HCT116 (cell line): ENCODE measurements at places on chromosomes 1 and 21. TPM values are rescaled to one million over a fixed set of nuclear protein-coding genes. Genes with fewer than 3 reads are reported as not detected.

The CHI3L1 gene
- not detected for total RNA-seq

The HSPG2 gene
- total RNA-seq = 55.7 TPM

DNA sequence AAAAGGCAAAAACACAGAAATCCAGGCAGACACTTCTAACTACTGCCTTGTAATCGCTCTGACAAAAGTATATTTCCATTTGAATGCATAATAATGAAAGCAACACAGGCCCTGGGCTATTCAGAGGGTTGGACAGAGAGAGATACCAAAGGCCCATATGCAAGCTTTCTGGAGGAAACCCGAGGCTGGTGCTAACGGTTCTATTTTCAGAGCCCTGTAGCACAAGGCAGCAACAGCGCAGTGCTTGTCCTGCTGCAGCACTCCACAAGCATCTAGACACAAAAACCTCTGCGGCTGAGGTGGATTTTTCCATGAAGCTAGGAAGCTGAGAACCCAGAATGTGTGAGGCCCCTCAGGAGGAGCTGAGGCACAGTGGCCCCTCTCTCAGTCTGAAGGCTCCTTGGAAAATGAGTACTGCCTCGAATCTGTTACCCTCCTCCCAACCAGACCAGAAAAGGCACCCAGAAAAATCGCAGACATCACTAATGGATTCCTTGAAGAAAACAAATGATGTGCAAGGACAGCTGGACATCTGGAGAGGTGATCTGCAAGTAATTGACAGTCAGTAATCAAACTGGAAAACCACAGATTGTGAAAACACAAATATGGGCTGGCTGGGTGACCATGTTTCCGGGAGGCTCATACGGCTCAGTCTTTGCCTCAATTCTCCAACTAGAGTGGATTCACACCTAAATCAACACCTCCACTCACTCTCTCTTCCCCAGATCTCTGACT is 54.0 kb downstream of the COLGALT2 start:
- no peaks in the 10 kb centered on the region for H3K36me3 ChIP-seq
- no peak for DNase-seq
- H3K27ac ChIP-seq = no peak overlapping the region
- H3K27me3 ChIP-seq = no peaks in the 10 kb centered on the region

DNA sequence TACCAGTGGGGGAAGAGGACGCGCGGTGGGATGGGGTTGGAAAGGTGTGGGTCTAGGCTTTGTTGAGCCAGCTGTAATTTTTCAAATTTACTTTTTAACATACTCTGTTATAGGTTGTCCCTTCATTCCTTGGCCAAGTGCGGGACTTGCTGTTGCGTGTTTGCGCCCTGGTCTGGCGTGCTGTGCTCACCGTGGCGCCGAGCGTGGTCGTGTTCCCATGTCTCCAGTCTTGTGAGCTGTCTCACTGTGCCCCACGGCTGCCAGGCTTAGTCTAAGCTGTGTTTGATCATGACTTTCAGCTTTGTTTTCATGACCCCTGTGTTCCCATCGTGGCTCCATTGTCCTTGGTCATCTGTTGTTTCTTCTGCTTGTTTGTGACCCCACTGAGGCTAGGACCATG is 26.0 kb downstream of the TRAPPC10 start:
- H3K27ac ChIP-seq = no peak overlapping the region
- DNase-seq = no peak
- H3K4me3 ChIP-seq = no peak overlapping the region
- H3K4me1 ChIP-seq = no peaks in the 10 kb centered on the region
- H3K36me3 ChIP-seq = peaks cover 13% of the 10 kb centered on the region
- no peaks in the 10 kb centered on the region for H3K27me3 ChIP-seq

DNA sequence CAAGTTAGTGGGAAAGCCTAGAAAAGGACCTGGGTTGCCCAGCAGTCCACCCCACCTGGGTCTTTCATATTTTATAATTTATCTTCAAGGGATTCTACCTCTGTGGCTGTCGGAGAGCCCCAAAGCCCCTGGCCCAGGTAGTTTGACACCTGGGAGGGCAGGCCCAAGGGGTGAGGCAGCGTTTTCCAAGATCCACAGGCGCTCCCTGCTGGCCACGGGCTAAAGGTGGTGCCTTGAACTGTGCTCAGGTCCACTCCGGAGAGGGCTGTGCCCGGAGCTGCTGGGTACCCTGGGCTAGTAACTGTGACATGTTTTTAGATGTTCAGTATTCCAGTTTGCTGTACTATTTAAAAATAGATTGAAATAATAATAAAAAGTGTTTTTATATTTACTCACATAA is 37.2 kb upstream of the CRNN start:
- DNase-seq = no peak
- no peak overlapping the region for H3K27ac ChIP-seq
- H3K27me3 ChIP-seq = no peaks in the 10 kb centered on the region

GRCh38 chr1:66243548-66244130 is 290.3 kb upstream of the SGIP1 start:
- H3K4me1 ChIP-seq = peaks cover 12% of the 10 kb centered on the region; the same call in 1 of the 2 replicates
- DNase-seq = no peak
- H3K4me3 ChIP-seq = no peak overlapping the region
- H3K27ac ChIP-seq = no peak overlapping the region
- no peaks in the 10 kb centered on the region for H3K27me3 ChIP-seq
- H3K36me3 ChIP-seq = no peaks in the 10 kb centered on the region

DNA sequence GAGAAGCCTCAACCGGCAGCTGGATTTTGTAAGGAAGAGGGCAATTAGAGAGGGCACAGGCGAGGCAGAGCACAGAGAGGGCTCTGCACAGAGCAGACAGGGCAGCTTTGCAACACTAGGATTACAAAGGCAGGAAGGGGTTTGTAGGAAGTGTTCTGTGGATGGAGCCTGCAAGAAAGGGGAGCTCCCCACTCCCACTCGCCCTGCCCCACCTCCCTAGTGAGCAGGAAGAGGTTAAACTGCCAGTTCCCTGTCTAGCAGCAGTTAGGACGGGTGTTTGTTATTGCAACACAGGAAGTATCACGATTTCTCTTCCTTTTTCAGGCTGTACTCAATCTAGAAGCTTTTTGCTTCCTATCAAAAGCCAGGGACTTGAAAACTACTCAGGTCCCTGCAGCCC is 63.3 kb upstream of the LRRC8D start:
- no peak overlapping the region for H3K4me3 ChIP-seq
- H3K27me3 ChIP-seq = no peaks in the 10 kb centered on the region; the same call in 1 of the 2 replicates
- no peak for DNase-seq
- H3K36me3 ChIP-seq = no peaks in the 10 kb centered on the region
- no peak overlapping the region for H3K27ac ChIP-seq

GRCh38 chr1:20194224-20194623 is 7.9 kb upstream of the PLA2G2C start:
- H3K36me3 ChIP-seq = no peaks in the 10 kb centered on the region
- peaks cover 15% of the 10 kb centered on the region; the same call in 1 of the 2 replicates for H3K27me3 ChIP-seq
- no peak overlapping the region for H3K27ac ChIP-seq
- no peak overlapping the region for H3K4me3 ChIP-seq
- no peak for DNase-seq
- peaks cover 3% of the 10 kb centered on the region; the same call in 1 of the 2 replicates for H3K4me1 ChIP-seq

DNA sequence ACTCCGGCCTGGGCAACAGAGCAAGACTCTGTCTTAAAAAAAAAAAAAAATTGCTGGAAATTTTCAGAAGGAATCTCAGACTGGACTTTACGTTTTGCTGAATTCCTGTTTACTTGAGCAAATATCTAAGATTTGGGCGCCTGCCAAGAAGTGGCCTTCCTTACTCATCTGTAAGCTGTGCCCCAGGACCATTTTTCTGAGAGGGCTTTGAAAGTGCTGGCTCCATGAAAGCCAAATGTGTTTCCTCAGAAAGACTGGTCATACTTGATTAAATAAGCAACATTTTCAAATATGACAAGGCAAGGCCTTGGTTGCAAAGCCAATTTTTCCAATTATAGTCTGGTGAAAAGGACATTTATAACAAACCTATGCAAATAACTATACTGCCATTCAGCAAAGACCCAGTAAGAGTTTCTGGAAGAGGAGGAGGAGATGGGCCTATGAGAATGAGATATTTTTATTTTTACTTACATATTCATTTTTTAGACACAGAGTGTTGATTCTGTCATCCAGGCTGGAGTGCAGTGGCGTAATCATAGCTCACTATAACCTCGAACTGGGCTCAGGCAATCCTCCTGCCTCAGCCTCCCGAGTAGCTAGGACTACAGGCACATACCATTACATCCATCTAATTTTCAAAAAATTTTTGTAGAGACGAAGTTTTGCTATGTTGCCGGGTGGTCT is 56.3 kb upstream of the HTR1D start:
- no peaks in the 10 kb centered on the region for H3K36me3 ChIP-seq
- no peak overlapping the region for H3K27ac ChIP-seq
- H3K4me3 ChIP-seq = no peak overlapping the region
- H3K4me1 ChIP-seq = peaks cover 29% of the 10 kb centered on the region

DNA sequence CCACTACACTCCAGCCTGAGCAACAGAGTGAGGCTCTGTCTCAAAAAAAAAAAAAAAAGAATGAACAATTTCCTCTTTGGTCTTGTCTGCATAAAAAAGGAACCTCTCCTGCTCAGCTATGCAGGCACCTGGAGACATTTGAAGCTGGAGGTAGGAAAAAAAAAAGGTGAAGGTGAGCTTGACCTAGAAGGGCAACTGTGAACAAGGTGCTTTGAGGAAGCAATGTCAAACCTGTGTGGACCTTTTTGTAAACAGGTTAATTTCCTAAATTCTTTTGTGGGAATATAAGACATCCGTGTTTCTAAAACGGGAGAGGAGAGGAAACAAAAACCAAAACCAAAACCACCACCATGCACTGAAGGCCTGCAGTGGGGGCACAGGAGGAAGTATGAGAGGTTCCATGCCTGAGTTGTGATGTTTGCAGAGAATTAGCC is 77.5 kb downstream of the SLC45A1 start:
- H3K4me3 ChIP-seq = no peak overlapping the region
- no peak overlapping the region for H3K27ac ChIP-seq
- H3K27me3 ChIP-seq = no peaks in the 10 kb centered on the region
- no peaks in the 10 kb centered on the region for H3K36me3 ChIP-seq

DNA sequence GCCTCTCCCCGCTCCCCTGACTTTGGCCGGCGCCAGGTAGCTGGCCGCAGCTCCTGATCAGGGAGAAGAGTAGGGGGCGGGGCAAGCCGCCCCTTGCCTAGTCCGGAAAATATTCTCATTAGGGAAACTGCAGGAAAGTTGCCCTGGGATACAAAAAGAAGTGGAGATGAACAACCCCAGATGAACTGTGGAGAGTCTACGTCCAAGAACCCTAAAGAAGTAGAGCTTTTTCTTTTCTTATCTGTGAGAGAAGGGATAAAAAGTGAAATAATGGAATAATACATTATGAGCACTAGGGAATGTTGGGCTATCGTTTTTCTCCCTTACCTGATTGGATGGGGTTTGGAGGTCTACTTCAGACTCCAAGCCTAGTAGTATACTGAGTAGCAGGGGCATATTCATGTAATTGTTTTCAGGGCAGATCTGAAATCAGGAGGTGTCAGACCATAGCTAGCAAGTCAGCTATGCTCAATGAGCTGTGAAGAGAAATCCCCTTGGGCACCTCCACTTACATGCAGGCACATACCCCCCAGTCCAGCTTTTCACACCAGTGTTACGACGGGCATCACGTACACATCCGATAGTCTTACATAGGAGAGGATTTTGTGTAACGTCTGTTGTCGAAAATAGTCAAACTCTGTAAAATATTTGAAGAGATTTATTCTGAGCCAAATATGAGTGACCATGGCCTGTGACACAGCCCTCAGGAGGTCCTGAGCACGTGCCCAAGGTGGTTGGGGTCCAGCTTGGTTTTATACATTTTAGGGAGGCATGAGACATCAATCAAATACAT is 1.7 kb upstream of the DUSP10 start:
- peak overlapping the region; percentile 83 for H3K27ac ChIP-seq
- H3K27me3 ChIP-seq = no peaks in the 10 kb centered on the region
- no peaks in the 10 kb centered on the region for H3K36me3 ChIP-seq
- no peak for DNase-seq
